ENCODE measurements at places on chromosomes 1 and 21. TPM values are rescaled to one million over a fixed set of nuclear protein-coding genes. Genes with fewer than 3 reads are reported as not detected.

GRCh38 chr1:54497338-54497737 is 50.7 kb upstream of the ACOT11 start:
- no peaks in the 10 kb centered on the region for H3K36me3 ChIP-seq
- H3K27me3 ChIP-seq, result 0 out of 2 replicates have a peak, but pooled peaks cover 4% of the 10 kb centered on the region
- no peak overlapping the region for H3K4me3 ChIP-seq
- no peak overlapping the region for H3K27ac ChIP-seq
- H3K4me1 ChIP-seq, result no peaks in the 10 kb centered on the region
- DNase-seq, result no peak

KIF17 gene
- total RNA-seq, result not detected

DNA sequence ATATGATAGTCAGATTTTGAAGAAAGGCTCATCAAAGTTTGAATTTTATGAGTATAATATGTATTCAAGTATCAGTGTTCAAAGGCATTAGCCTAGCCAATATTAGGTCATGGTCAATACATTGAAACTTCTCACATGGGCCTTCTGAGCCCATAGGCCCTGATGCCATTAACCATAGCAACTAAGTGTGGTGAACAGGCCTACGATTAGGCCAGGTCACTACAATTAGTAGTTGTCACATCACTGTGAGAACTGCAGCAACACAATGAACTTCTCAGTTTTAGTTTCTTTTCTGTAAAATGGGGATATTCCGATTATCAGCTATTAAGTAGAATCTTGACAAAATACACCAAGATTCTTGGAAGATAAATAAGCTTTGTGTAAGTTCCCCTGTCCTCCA is 30.0 kb downstream of the CELF3 start:
- DNase-seq, result no peak
- no peaks in the 10 kb centered on the region for H3K27me3 ChIP-seq
- H3K4me1 ChIP-seq, result peaks cover 7% of the 10 kb centered on the region
- peaks cover 6% of the 10 kb centered on the region for H3K36me3 ChIP-seq
- no peak overlapping the region for H3K4me3 ChIP-seq
- no peak overlapping the region for H3K27ac ChIP-seq

DNA sequence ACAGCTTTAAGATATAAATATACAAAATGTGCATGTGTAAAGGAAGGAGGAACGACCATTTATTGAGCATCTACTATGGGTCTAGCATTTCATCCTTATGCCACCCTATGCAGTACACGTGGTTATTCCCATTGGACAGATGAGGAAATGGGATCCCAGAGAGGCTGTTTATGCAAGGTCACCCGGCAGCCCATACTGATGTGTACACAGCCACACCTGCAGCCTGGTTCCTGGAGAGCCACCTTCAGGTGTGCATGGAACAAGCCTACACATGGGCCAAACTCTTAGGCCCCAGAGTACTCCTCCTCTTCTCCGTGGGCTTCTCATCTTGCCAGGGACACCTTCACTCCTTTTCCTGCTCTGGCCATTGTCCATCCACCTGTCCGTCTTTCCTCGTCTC is 108.8 kb downstream of the PAX7 start:
- H3K36me3 ChIP-seq, result no peaks in the 10 kb centered on the region
- H3K27me3 ChIP-seq, result no peaks in the 10 kb centered on the region
- no peak for DNase-seq

- no peak overlapping the region for H3K4me3 ChIP-seq
- DNase-seq, result peak; percentile 56
- peaks cover 63% of the 10 kb centered on the region for H3K36me3 ChIP-seq
- peaks cover 10% of the 10 kb centered on the region for H3K4me1 ChIP-seq
- no peaks in the 10 kb centered on the region for H3K27me3 ChIP-seq
These were observed 51.4 kb downstream of the NGF start for GRCh38 chr1:115286431-115287205.

- H3K4me3 ChIP-seq, result no peak overlapping the region
- H3K27ac ChIP-seq, result no peak overlapping the region
- no peaks in the 10 kb centered on the region for H3K4me1 ChIP-seq
- H3K27me3 ChIP-seq, result no peaks in the 10 kb centered on the region
These were observed 28.5 kb upstream of the PKP1 start for GRCh38 chr1:201254625-201255478.

CD5L gene
- not detected for total RNA-seq

- no peak overlapping the region for H3K27ac ChIP-seq
- no peak overlapping the region for H3K4me3 ChIP-seq
- peaks cover 26% of the 10 kb centered on the region for H3K4me1 ChIP-seq
- H3K36me3 ChIP-seq, result no peaks in the 10 kb centered on the region
These were observed 2.3 kb downstream of the PEF1 start for GRCh38 chr1:31642366-31642765.

- no peak for DNase-seq
- H3K36me3 ChIP-seq, result no peaks in the 10 kb centered on the region
- no peaks in the 10 kb centered on the region for H3K27me3 ChIP-seq
These were observed 5.0 kb upstream of the RNF2 start for GRCh38 chr1:185040408-185040735.
